Activated CD4-positive, alpha-beta T cell treated with anti-CD3 and anti-CD28 coated beads, Interleukin-2, Interleukin-6, amounts not matched to agents 100 ng/mL and 50 ng/mL, durations not matched to agents 16 hours and 8 hours (primary cell): ENCODE measurements at places on chromosomes 12 and 14.

DNA sequence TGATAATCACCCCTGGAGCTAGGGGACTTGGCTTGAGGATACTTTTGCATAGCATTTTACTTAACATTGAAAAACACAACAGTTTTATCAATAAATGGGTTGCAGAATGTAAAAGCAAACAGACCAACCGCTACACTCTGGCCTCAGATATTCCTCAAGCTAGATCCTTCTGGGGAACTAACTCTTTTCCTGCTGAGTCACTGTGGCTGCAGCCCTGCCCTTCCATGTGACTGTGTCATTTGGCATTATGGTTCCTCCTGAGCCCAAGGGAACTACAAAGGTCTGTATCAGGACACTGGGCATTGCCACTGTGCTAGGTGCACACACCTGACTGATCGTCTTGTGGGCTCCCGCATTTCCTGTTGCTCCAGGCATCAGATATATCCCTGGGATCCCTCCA is 56.6 kb downstream of the TTC9 start:
- DNase-seq = no peak

GRCh38 chr12:87171356-87171755 is 857.8 kb downstream of the C12orf50 start:
- DNase-seq = no peak

DNA sequence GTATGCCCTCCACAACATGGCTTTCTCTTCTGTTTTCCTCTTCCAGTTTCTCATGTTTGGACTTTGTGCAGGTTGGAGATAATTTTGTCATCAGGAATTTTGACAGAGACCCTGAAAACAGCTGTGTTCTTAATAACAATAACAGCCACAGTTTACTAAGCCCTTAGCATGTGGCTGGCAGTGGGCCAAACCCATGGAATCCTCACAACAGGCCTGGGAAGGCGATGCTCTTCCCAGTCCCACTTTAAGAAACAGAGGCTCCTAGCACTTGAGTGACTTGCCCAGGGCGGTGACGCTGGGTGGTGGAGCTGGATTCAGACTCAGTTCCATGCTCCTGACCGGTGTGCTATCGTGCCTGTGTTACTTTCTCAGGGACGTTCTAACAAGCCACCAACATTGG is 20.1 kb upstream of the PLEKHG3 start:
- no peak for DNase-seq

DNA sequence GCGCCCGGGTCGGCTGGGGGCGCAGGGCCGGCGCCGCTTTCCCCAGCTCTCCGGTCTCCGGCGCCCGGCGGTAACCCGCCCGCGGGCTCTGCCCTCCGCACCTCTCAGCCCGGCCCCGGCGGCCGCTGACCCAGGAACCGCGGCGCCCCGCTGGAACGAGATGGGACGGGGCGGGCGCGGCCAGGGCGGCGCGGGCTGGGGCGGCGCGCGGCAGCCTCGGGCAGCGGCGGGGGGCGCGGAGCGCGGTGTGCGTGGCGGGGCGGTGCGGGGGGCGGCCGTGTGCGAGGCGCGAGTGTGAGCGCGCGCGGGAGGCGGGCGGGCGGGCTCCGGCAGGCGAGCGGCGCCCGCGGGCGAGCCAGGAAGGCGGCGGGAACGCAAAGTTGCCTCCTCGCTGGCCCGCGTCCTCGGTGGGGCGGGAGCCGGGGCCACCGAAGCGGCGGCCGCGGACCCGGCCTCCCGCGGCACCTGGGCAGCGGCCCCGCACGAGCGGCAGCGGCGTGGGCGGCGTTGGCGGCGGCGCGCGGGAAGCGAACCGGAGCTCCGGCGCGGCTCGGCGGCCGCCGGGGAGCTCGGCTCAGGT is 671 bp upstream of the DIO3 start:
- DNase-seq = no peak

DNA sequence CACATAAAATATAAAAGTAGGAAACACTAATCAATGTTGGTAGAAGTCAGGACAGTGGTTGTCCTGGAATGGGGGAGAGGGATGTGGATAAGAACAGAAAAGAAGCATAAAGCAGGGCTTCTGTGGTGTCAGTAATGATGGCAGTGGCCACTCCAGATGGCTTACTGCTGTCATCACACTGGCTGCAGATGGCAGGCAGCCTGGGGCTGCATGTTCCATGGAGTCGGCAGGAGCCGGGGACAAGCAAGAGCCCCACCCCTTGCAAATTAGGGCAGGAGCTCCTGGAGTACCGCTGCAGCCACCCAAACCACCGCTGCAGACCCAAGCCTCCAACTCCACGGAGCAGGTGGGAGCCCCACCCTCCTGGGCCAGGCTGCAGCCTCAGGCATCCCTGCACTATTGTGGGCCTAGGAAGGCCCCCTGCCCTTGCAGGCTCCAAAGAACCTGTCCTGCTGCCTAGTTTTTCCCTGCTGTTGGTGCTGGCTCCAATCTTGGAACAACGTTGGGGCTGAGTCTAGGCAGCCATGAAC is 28.8 kb upstream of the SLC5A8 start:
- no peak for DNase-seq

GRCh38 chr12:15627995-15628945 is 160.9 kb downstream of the EPS8 start:
- no peak for DNase-seq
